ENCODE measurements at places on chromosomes 5 and 9.

GRCh38 chr5:57595523-57595991 lies 112.9 kb upstream of the ACTBL2 start:
- DNase-seq = no peak

DNA sequence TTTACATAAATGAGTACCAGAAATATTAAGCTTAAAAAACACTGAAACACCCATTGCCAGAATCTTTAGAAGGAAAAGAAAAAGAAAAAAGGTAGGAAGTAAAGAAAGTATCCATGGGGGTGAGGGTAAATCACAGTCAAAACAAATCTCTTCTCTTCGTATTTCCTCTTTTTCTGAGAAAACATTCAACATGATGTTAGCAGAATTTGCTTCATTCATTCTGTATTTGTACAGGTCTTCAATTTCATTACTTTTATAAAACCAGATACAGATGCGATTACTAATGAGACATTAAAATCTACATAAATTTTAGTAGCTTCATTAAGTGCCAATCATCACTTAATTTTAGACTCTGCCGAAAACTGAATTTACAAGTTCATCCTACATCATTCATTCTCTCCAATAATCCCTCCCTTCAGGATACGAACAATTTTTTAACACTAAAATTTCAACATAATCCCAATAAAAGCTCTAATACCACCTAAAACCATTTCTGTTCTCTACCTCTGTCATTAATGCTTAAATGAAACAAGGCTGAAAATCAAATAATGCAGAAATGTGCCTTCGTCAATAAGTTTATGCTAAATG lies 7.0 kb downstream of the NR3C1 start:
- DNase-seq = no peak

DNA sequence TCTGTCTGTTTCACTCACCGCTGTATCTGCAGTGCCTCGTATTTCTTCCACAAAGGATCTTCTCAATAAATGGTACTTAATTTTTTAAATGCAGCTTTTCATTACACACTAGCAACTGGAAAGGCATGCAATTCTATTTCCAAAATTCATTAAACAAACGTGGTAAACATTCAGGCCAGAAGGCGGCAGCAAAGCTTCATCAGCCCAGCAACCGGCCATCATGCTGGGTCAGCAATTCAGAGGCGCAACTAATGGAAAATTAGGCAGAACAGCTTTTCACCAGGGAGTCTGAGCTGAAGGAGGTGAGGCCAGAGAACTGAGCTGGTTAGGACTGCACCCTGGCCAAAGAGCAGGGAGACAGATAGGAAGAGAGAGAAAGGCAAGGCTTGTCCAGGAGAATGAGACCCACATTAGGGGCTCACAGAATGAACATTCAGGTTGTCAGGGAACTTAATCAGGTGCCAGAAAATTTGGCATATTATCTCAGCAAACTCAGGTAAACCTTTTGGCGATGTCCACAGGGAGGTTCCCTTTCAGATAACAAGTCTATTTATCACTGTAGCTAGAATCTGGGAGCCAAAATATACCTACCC lies 17.7 kb upstream of the RNF180 start:
- DNase-seq = peak; percentile 59

DNA sequence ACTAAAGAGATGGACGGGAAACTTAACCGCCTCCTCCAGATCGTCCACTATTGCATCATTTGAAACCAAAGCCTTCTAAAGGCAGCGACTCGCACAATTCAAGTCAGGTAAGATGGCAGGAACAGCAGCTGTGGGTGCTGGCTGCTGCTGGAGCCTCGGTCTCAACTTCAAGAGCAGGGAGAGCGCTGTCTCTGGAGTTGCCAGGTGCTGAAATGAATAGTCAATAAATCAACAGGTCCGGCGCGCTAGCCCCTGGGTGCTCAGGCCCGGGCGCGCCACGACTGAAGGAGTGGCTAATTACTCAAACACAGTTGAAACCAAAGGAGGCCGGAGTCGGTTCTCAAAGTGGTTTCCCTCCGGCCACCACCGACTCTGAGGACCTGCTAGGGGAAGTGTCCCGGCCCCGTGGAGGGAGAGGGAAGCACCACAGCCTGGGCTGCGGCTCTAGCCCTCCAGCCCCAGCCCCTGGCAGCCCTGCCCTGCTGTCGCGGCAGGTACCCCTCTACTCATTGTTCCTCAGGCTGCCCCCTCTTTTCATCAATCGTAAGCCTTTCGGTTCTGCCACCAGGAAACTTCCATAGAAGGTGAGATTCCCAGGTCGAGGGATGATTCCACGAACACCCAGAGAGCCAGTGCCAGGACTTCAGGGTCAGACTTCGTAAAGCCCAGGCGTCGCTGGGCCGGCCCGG lies 804 bp downstream of the TTC39B start:
- peak; percentile 79 for DNase-seq

- no peak for DNase-seq
These were observed 11.6 kb downstream of the LHX3 start for GRCh38 chr9:136193127-136193890.

GRCh38 chr5:171688696-171689495 lies 96.7 kb upstream of the SMIM23 start:
- DNase-seq = no peak

- no peak for DNase-seq
These were observed 156.9 kb downstream of the CNTLN start for GRCh38 chr9:17291766-17292165.

GRCh38 chr9:129803676-129804060 lies 684 bp downstream of the TOR1B start:
- DNase-seq = no peak

GRCh38 chr9:68973619-68974018 lies 40.3 kb downstream of the PRKACG start:
- DNase-seq = no peak

DNA sequence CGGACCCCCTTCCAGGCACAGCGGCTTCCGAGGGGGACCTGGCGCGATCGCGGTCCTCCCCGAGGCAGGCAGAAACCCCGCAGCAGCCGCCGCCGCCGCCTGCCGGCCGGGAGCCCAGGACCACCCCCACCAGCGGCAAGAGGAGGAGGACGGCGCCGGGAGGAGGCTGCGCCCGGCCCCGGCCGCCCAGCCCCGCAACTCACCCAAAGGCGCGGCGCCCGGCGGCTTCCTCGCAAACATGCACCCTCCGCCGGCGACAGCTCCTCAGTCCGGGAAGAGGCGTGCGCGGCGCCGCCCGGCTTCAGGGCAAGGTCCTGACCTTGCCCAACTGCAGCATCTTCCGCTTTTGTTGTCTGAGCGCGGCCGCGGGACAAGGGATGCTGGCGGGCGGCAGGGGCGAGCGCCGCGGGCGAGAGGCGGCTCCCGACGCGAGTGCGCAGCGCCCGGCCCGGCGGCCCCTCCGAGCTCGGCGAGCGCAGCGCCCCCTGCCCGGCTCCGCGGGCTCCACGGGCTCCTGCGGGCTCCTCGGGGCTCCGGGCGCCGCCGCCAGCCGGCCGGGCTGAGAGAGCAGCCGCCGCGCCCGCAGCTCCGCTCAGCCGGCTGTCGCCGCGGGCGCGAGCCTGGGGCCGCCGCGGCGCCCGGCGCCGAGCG lies 507 bp downstream of the CTNND2 start:
- DNase-seq = peak; percentile 23

- no peak for DNase-seq
These were observed 103.1 kb upstream of the SLC44A1 start for GRCh38 chr9:105141146-105141975.

DNA sequence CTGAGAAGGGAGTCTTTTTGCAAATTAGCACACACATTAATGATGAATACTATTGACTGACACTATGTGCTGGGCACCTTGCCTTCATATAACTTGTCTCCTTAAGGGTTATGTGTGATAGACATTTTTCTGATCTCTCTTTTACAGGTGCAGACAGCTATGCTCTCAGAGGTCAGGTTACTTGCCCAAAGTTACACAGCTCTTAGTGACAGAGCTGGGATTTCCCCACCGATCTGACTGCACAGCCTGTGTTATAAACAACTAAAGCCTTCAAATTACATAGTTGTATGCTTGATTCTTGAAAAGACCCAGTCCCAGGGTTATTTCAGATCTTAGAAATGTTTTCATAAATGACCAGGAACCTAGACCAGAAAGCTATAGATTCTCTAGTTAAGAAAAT lies 462.7 kb downstream of the EBF1 start:
- DNase-seq = no peak

DNA sequence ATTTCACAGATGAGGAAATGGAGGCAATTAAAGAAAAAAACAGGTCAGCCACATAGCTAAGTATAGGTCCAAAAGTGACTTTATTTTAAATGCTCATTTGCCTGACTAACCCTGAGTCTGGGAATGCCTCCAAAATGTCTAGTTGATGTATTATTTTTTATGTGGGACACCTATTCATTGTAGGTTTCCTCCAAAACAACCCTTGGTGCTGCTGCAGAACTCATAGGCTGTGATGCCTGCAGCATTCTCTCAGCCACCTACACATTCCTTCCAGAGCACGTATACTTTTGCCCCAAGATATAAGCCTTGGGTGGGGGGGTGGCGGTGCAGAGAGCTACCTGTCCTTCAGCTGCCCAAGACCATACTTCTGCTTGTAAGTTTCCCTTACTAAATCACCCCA lies 77.4 kb downstream of the MSX2 start:
- no peak for DNase-seq

- no peak for DNase-seq
These were observed 20.2 kb downstream of the UBE2R2 start for GRCh38 chr9:33837138-33837537.

- DNase-seq = no peak
These were observed 83.2 kb upstream of the TBCA start for GRCh38 chr5:77859306-77859705.

DNA sequence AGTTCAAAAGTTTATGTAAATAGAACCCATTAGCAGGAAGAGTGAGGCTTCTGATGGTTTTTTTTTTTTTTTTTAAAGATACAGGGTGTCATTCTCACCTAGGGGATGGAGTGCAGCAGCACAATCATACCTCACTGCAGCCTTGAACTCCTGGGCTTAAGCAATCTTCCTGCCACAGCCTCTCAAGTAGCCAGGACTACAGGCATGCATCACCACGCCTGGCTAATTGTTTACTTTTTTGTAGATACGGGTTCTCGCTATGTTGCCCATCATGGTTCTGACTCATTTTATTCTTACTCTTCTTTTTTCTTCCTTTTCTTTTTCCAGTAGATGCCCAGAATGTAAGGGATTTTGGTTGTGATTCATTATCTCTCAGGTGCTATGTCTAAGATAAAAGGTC lies 201.1 kb downstream of the NNT start:
- no peak for DNase-seq

DNA sequence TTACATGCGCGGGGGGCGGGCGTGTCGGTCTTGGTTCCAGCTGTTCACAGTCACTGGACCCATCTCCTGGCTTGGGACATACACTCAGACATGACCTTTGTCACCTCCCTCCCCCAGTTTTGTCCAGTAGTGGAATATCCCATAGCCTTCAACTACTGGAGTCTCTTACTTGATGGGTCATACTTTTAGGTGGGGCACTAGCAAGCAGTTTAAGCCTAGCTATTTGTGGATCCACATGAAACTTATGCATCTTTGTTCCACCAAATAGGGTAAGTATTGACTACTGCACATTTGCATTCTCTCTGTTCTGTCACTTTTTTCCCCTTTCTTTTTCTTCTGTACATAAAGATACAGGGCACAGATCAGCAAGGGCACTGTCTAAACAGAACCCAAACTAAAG lies 15.4 kb upstream of the MAMDC2 start:
- DNase-seq = no peak

- no peak for DNase-seq
These were observed 68.2 kb downstream of the DMRTA1 start for GRCh38 chr9:22514871-22515270.

GRCh38 chr5:124761010-124761409 lies 14.6 kb upstream of the ZNF608 start:
- DNase-seq = no peak

Data from mucosa of gallbladder (tissue), 1 donor.